Fibroblast of skin of right biceps (primary cell): ENCODE measurements at places on chromosomes 16 and 17.
A peak's percentile ranks its signal among the peaks of the same experiment; 100 is the strongest.

DNA sequence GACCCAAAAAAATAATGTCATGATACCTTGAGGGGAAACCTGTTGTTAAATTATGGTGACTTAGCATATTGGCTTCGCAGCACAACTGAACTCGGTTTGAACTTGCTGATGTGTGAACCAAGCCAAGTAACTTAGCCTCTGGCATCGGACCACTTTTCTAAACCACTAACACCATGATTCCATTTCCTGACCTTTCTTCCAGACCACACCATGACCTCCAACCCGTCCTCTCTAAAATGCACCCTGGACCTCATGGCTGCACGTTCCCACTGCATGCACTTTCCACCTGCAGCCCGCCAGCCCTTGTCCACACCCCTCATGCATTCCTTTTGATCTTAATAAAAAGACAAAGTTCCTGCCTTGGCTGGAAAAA lies 29.3 kb downstream of the DYNLRB2 start:
- peak; percentile 29 for DNase-seq

- DNase-seq = peak; percentile 78
These were observed 138.2 kb downstream of the C16orf95 start for GRCh38 chr16:87178977-87179376.

- no peak for DNase-seq
These were observed 11.2 kb downstream of the ETV4 start for GRCh38 chr17:43534909-43535308.

DNA sequence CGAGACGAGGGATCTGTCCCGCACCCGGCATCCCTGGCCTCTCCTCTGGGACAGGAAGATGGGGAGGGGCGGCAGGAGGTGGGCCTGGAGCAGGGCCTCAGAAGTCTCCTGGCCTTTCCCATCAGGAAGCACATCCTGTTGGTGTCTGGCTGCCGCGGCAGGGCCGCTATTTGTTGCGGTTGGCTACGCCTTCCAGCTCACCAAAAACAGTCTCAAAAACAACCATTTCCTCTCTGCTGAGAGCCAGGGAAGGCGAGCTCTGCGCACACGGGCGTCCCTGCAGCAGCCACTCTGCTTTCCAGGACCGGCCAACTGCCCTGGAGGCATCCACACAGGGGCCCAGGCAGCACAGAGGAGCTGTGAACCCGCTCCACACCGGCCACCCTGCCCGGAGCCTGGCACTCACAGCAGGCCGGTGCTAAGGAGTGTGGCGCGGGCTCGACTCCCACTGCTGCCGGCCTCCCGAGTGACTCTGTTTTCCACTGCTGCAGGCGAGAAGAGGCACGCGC lies at the start of gene TMEM204:
Gene TMEM204 (plus strand): TSS at position 224 of the 509 bp plus-strand sequence. CDS start 610 bp downstream, outside the sequence.
- DNase-seq = peak; percentile 89

DNA sequence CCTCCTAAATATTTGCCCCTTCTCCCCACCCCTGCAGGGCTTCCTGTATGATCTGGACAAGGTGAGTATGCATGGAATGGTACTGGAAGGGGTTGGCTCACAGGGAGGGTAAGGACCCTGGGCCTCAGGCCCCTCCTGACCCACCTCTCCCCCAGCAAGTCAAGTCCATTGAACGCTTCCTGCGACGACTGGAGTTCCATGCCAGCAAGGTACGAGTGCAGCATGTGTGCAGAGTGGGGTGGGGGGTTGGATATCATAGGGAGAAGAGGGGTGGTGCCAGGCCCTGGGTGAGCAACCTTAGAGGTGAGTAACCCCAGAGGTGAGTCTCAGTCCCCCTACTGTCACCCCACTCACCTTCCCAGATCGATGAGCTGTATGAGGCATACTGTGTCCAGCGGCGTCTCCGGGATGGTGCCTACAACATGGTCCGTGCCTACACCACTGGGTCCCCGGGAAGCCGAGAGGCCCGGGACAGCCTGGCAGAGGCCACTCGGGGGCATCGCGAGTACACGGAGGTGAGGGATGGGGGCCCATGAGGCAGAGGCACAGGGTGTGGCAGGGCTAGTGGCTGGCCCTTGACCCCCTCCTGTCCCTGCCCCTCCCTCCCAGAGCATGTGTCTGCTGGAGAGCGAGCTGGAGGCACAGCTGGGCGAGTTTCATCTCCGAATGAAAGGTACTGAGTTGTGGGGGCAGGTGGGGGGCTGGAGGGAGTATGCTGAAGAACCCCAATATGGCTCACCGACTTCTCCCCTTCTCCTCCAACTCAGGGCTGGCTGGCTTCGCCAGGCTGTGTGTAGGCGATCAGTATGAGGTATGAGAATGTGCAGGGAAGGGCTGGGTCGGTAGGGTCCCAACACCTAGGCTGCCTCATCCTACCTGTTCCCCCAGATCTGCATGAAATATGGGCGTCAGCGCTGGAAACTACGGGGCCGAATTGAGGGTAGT lies 11.3 kb downstream of the RIPOR1 start:
- DNase-seq = no peak

DNA sequence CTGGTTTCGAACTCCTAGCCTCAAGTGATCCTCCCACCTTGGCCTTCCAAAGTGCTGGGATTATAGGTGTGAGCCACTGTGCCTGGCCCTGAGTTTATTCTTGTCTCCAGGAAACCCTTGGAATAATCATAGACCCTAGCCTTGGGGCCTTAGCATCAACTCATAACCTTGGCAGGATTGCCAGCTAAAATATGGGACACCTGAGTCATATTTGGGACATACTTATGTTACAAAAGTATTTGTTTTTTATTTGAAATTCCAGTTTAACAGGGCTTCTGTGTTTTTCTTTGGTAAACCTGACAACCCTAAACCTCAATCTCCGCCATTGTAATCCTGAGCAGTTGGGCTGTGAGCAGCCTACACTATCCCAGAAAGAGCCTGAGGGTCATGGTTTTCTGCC lies 28.6 kb upstream of the TNS4 start:
- no peak for DNase-seq
